ENCODE measurements at places on chromosomes 5 and 9.

DNA sequence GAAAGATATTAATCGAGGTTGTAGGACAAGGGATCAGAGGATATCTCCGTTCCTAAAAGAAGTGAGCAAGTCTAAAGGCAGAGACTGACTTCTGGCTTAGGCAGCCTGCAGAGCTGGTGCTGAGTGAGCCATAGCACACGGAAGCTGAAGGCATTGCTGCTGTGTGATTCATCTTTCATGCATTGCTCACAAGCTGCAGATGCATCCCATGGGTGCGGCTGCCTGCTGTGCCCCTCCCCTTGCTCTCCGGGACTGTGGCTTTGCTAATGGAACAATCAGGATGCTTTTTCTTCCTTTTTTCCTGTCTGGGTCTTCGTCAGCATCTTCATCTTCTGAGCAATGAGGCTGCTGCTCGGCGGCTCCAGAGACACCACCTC, 341.4 kb downstream of the DIRAS2 start:
- peak; percentile 85 for DNase-seq

- DNase-seq, result peak; percentile 27
Measured at GRCh38 chr5:133714161-133714915, 102.0 kb upstream of the FSTL4 start.

GRCh38 chr5:129601576-129601975, 141.5 kb downstream of the ADAMTS19 start:
- DNase-seq, result no peak

GRCh38 chr5:158364367-158364766, 505.4 kb upstream of the CLINT1 start:
- DNase-seq, result no peak

DNA sequence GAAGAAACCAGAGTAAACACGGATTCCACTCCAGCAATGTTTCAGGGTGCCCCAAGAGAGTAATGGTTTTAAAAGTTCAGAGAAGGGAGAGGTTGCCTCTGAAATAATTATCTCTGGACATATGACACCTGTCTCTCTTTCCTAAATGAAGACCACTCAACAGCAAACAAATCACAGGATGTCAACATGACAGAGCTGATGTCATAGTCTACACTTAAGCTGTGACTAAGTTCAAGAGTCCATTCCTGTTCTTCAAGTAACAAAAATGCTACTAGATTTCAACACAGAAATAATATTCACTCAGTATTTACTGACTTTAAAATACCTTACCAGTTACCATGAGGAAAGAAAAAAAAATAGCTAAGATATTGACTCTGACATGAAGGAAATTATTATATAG, 44.7 kb upstream of the SLC30A5 start:
- DNase-seq, result no peak

GRCh38 chr5:108720391-108720790, 27.3 kb upstream of the FER start:
- no peak for DNase-seq

DNA sequence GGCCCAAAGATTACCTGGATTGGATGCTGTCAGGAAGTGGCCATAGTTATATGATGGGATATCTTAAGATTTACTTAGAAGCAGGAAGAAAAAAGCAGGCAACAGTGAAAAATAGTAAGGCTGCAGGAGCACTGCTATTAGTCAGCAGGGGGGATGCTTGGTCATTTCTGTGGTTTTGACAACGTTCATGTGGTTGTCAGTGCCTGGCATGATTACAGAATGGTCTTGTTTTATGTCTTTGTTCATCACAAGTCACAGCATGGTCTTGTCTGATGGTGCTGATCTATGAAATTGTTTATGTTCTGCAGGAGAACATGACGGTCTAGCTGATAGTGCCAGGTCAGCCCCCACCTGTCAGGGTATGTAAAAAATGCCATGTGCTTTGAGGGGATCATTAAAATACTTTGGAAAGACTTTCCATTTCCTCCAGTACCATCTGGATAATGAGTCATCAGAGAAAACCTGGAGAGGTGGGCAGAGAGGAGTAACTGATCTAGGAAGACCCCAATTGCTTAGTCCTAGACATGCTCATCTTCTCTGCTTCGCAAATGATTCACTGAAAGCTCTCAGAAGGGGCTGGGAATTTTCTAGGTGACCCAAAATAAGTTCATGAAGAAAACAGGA, 48.5 kb downstream of the PLGRKT start:
- no peak for DNase-seq

DNA sequence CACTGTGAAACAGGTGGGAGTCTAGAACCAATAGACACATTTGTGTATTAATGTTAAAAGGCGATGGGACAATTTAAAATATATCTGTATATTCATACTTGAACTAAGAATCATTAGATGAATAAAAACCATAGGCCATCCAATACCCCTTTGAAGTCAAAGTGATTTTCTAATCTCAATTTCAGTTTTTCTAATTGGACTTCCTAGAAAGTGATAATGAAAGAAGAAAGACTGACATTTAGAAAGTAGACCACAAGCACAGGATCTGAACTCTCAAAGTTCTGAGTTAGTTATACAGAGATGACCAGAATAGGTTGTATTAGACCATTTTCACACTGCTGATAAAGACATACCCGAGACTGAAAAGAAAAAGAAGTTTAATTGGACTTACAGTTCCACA, 412.8 kb upstream of the PIK3R1 start:
- DNase-seq, result no peak

DNA sequence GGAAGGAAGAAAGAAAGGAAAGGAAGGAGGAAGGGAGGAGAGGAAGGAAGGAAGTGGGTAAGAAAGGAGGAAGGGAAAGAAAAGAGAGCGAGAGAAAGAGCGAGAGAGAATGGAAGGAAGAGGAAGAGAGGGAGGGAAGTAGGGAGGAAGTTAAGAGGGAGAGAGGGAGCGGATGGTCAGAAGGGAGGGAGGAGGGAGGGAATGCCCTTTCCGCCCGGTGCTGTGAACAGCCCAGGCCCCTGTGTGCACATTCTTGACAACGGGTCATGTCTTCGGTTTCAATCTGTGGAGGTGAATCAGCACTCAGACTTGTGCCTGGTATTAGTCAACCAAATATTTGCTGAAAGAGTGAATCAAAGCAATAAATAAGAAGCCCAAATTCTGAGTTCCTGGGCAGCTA, 39.2 kb downstream of the PRUNE2 start:
- DNase-seq, result peak; percentile 79

GRCh38 chr9:98811051-98811650, 3.7 kb downstream of the GALNT12 start:
- no peak for DNase-seq

DNA sequence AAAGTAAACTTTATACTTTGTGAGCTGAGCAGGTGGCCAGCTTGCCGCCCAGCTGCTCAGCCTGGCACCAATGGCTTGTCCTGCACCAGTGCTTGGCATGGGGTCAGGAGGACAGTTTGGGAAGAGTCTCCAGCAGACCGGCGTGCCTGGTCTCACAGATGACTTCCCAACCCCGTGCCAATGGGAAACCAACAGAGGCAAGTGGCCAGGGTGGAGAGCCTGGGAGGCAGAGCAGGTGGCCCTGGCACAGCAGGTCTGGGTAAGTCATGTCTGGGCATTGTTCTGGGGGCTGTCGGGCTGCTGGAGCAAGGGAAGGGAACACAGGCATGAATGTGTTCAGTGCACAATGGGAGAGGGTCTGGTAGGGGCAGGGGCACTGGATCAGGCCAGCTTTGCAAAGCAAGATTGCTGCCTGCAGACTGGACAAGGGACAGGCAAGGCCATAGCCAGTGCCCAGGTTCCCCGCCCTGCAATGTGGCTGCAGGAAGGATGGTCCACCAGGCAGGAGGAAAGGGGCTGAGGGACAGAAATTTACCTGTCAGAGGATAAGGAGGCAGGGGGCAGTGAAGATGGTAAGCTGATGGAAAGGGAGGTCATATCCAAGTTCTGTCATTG, 76.2 kb upstream of the ALDH1B1 start:
- no peak for DNase-seq

DNA sequence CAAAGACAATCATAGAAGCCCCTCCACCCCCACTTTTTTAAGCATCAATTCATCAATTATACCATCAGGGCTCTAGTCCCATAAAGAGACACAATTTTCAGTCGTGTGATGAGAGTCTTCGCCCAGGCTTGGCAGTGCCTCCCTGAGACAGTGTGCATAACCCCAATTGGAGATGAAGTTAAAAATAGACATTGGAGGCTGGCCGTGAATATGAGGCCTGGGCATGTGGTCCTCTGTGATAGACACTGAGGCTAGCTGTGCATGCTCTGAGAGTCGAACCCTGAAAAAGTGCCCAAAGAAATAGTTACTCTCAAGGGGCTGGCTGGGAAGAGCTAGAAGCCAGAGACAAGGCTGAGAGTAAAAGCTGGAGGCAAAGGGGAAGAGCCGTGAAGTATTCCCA, 248.6 kb upstream of the NR4A3 start:
- DNase-seq, result no peak

DNA sequence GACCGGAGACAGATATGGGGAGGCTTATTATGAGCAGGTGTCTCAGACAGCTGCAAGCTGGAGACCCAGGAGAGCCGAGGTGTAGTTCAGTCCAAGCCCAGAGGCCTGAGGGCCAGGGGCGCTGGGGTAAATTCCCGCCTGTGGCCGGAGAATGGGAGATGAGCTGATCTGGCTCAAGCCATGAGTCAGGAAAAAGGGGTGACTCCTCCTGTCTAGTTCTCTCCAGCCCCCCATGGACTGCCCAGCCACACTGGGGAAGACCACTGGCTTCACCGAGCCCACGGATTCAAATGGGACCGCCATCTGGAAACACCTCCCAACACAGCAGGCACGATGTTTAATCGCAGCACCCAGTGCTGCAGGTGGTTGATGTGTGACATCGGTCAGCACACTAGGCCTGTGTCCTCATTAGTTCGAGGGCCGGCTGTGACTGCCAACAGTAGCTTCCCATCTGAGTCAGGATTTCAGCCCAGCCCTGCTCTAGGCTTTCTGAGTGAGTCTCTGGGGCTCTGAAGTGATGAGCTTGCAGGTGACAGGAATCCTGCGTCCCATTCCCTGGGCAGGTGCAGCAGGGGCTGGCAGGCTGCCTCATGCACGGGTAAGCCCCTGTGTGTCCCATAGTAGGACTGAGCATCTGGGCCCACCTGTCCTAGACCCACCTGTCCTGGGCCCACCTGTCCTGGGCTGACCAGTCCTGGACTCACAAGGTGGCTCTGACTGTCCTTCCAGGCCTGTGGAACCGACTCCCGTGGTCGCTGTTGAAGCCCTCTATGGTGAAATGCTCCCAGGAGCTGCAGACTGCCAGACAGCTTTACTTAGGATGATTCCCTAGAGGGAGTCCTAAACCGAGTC, 49.7 kb downstream of the AHRR start:
- peak; percentile 48 for DNase-seq

GRCh38 chr5:91024206-91024605, 358.9 kb downstream of the ARRDC3 start:
- DNase-seq, result no peak

DNA sequence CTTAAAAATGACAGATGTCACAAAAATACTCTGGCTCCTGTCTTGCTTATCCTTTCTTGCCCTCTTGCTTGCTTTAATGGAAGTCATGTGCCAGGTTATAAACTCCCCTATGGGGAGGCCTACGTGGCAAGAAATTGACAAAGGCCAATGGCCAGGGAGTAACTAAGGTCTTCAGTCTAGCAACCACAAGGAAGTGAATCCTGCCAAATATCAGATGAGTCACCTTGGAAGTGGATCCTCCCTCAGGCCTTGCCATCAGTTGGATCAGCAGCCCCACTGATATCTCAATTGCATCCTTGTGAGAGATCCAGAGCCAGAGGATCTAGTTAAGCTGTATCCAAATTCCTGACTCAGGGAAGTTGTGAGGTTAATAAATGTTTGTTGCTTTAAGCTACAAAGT, 82.8 kb downstream of the CAAP1 start:
- DNase-seq, result no peak

DNA sequence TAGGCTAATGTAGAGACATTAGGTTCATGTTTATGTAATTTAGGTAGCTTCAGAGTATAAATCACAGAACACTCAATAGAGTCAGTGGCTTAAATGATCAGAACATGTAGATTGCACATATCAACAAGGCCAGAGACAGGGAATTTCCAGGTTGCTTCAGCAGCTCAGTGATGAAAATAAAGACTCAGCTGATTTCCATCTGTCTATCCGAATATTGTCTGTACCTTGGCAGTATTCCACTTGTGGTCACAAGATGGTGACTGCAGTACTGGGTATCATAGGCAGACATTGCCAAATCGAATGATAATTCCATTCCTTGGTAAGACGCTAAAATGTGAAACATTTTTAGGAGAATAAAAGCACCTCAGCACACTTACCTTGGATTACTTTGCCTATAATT, 702.2 kb downstream of the MAT2B start:
- no peak for DNase-seq

GRCh38 chr5:146697211-146697610, 181.2 kb upstream of the GPR151 start:
- no peak for DNase-seq

DNA sequence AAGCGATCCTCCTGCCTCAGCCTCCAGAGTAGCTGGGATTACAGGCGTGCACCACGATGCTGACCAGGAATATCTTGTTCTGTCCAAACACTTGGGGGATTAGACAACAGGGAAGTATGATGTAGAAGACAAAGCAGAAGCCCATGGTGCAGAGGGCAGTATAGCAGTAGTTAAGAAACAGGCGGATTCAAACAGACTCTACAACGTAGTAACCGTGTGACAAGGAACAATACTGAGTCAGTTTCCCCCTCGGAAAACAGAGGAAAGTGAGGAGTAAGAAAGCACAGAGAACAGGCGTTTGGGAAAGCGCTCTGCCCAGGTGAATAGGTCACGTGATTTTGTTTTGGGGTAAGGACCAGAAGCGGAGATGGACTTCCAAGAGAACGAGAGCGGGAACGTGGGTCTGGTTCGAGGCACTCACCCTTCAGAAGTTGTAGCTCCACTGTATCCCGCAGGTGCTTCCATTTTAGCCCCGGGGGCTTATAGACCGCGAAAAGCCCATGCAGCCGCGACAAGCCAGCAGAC, 306 bp downstream of the TRUB2 start:
- no peak for DNase-seq

DNA sequence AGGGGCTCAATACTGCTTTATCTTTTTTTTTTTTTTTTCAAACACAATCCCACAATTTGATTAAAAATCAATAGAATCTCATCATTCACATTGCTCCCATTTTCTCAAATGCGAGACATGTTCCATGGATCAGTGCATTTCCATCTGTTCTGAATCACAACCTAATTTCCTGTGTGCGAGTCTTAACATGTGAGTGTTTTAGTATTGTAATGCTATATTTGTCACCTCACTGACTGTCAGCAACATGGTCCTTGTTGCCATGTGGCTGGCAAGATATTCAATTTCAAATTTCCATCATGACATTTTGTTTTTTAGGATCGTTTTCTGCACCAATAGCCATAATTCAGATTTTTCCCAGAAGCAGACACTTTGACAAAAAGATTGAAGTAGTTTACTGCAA, 233.2 kb upstream of the PRDM9 start:
- DNase-seq, result no peak

DNA sequence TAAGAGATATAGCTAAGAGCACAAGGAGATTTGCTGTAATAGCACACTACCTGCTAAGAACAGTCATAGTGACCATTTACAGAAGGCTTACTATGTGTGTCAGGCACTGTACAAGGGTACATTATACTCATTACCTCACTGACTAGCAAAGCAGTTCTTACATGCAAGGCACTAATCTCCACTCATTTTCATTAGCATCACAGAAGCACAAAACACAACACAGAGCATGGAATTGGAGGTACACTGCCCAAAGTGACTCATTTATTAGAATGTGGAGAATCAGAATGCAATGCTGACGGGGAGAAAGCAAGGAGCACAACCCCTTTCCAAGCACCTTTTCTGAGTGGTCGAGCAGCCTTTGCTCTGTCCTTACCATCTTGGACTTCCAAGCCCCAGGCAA, 169.7 kb downstream of the ENTREP1 start:
- no peak for DNase-seq

GRCh38 chr5:126640866-126641265, 40.1 kb downstream of the PHAX start:
- no peak for DNase-seq

All from RWPE2 (cell line).